ENCODE measurements at places on chromosomes 3 and 15.

DNA sequence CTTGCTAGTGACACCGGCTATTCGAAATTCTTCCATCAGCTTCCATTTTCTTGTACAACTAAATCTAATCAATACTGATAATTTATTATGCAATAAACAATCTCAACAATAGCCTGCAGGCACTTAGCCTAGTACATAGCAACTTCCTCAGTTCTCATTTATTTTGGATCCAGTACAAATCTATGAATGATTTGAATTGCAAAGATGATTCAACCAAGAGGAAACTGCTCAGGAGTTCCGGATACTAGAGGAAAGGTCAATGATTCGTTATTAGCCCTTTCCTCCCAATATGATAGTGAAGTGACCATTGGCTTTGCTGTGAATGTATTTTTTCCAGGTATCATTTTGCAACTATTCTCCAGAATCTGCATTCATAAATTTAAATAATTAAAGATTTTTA lies 827.0 kb downstream of the CADM2 start:
- DNase-seq, result no peak

- no peak for DNase-seq
Observed at GRCh38 chr15:46278062-46278461, 643.2 kb downstream of the SQOR start.

GRCh38 chr3:33439546-33440327 lies 468 bp downstream of the UBP1 start:
- peak; percentile 46 for DNase-seq

GRCh38 chr3:50627407-50628051 lies 10.6 kb downstream of the MAPKAPK3 start:
- peak; percentile 90 for DNase-seq

GRCh38 chr3:52779011-52779836 lies 1.8 kb downstream of the ITIH1 start:
- peak; percentile 83 for DNase-seq

GRCh38 chr15:100713163-100713867 lies 110.9 kb downstream of the ASB7 start:
- DNase-seq, result no peak

DNA sequence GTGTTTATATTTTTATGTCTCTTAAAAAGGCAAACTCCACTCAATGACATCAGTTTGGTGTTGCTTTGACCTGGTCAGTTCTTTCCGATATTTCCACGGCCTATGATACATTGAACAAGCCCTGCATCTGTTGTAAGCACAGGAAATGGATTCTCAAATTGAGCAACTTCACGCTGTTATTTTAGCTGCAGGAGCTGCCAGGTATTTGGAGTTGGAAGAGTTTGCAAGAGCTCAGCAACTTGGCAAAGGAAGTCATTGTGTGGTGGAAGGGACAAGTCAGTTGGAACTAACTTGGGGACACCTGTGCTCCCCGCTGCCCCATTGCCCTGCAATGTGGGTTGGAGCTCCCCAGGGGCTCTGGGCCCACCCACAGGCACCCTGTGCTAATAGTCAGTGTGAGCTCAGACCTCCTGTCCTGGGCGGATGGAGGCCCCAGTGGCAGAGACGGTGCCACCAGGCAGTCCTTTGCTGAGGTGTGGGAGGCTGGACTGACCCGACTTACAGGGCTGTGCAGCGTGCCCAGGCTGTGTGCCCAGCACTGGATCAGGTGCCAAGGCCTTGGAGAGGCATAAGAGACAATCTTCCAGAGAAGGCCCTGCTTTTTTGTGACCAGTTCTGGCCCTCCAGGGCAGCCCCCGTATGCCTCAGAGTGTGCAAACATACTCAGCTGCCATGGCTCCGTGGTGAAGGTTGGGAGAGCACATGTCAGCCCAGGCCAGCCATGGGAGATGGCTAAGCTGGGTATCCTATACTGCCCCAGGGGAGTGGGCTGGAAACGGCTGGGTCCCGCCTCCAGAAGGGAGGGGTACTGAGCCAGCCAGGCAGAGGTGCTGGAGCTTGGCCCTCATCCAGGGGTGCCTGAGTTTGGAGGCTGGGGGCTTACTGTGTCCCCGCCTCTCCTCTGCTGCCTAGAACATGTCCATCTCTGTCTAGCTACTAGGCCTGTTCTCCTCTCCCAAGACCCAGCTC lies 43.5 kb downstream of the KY start:
- no peak for DNase-seq

DNA sequence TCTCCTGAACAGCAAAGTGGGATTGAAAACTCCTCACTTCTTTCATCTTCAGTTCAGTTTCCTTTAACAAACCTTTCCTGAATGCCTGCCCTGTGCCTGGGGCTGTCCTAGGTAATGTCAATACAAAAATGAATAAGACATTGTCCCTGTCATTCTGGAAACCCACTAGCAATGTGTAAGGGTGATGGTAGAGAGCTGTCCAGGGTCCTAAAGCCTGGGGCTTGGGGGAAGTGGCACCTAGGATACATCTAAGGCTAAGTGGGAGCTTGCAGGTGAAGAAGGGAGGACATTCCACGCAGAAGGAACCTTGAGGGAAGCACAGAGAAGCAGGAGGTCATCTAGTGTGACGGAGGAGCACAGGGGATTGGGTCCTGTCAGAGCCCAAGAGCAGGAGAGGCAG lies 212.7 kb upstream of the PPP2R3A start:
- DNase-seq, result no peak

DNA sequence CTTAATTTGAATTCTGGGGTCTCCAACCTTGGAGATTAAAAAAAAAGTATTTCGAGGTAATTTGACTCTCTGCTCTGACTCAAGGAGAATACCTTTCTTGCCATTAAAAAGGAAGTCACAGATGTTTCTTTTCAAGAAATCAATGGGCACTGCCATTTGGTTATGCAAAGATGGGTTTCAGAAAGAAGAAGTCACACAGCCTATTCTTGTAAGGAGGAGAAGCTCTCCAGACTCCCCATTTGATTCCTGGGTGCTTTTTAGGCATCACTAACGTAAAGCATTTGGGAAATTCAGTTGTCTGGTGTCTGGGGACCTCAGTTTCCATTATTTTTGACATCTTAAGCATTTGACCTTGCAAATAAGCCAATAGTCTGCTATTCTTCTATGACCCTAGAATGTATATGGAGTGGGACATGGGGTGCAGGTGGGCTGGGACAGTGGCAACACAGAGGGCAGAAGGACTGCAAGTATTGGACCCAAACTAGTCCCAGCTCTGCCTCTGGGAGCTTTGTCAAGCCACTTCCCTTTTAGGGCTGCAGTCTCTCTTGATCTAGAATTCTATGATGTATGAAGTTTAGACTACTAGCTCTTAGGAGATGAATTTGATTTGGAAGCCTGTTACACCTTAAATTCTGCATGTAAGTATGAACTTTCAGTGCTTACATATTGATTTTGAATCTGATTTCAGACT lies 27.8 kb downstream of the IL5RA start:
- DNase-seq, result no peak

Data from suppressor macrophage treated with lipopolysaccharide for 4 hours (primary cell).